ENCODE measurements at places on chromosomes 2 and 18.

DNA sequence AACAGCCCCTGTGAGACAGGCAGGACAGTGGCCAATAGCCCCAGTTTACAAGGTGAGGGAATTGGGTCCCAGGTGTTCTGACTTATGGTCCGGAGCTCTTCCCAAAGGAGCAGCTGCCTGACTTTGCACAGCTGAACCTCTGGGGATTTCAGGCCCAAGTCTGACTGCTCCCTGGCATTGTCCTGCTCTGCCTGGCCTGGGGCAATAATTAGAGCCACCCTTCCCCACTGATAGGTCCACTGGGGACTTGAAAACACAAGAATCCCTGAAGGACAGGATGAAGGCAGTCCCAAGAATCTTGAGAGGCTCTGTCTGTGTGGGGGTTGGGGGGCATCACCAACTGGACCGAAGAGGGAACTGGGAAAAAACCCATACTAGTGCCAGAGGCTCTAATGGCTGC lies 3.7 kb upstream of the FEV start:
- DNase-seq, result no peak

GRCh38 chr2:237600205-237600846 lies 9.8 kb upstream of the RAB17 start:
- peak; percentile 34 for DNase-seq

GRCh38 chr2:72001937-72002690 lies 145.5 kb downstream of the CYP26B1 start:
- no peak for DNase-seq

- no peak for DNase-seq
These were observed 392.4 kb downstream of the TNS1 start for GRCh38 chr2:217610401-217610814.

GRCh38 chr2:39664232-39664887 lies 1.4 kb upstream of the TMEM178A start:
- DNase-seq, result no peak

DNA sequence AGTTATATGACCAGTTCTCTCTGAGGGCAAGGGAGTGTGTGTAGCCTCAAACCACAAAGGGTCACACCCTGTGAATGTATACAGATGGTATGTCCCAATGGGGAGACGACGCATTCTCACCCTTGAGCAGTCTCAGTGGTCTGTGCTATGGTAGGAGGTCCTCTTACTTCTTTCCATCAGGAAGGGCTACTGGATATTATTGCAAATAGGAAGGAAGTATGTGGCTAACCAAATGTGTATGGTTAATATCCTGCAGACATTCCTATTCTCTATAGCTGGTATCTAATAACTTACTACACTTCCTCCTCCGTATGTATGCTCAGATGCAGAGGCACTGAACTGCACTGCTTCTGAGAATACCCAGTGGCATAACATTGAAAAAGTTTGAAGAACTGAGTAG lies 306.7 kb upstream of the CCDC68 start:
- DNase-seq, result peak; percentile 58

DNA sequence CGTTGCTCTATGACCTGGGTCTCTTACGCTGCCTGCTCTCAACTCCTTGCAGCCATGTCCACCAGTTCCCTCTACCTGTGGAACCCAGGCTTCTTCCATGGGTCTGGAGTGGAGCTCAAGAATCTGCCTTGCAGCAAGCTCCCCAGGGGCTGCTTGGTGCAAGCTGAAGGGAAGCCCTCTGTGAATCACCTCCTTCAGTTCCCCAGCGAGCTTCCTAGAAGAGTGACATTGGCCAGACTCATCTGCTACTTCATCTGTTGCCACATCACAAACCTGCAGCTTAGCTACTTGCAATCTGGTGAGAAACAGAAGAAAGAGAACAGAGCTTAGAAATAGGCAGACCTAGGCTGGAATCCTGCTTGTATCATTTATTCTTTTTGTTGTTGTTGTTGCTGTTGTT lies 9.8 kb upstream of the EFR3B start:
- peak; percentile 65 for DNase-seq

GRCh38 chr2:34980689-34981088 lies 1374.9 kb upstream of the CRIM1 start:
- no peak for DNase-seq

- no peak for DNase-seq
These were observed 65.1 kb upstream of the RPRM start for GRCh38 chr2:153543635-153544071.

GRCh38 chr18:36539674-36540231 lies 242.2 kb downstream of the FHOD3 start:
- DNase-seq, result no peak

GRCh38 chr2:235037604-235038166 lies 85.9 kb downstream of the SH3BP4 start:
- DNase-seq, result no peak

- no peak for DNase-seq
These were observed 328.2 kb upstream of the LRATD1 start for GRCh38 chr2:14304326-14304725.

DNA sequence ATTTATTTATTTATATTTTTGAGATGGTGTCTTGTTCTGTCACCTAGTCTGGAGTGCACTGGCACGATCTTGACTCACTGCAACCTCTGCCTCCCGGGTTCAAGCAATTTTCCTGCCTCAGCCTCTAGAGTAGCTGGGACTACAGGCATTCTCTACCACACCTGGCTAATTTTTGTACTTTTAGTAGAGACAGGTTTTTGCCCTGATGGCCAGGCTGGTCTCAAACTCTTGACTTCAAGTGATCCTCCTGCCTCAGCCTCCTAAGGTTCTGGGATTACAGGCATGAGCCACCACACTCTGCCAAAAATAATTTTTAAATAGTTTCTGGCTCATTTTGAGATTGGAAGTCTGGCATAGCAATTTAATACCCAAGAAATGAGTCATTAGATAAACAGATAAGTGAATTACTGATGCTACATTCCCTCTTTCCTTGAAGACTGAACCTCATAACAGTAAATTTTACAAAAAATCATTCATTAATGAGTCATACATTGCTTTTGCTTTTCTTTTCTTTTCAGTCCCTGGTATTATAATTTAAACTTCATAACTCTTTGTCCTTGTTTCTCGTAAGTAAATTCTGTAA lies 881.6 kb upstream of the PIK3C3 start:
- no peak for DNase-seq

GRCh38 chr2:183029219-183029618 lies 9.0 kb downstream of the NCKAP1 start:
- DNase-seq, result no peak

- peak; percentile 15 for DNase-seq
These were observed 940 bp downstream of the XRCC5 start for GRCh38 chr2:216109962-216110614.

- no peak for DNase-seq
These were observed 321.1 kb downstream of the PIK3C3 start for GRCh38 chr18:42275949-42276730.

DNA sequence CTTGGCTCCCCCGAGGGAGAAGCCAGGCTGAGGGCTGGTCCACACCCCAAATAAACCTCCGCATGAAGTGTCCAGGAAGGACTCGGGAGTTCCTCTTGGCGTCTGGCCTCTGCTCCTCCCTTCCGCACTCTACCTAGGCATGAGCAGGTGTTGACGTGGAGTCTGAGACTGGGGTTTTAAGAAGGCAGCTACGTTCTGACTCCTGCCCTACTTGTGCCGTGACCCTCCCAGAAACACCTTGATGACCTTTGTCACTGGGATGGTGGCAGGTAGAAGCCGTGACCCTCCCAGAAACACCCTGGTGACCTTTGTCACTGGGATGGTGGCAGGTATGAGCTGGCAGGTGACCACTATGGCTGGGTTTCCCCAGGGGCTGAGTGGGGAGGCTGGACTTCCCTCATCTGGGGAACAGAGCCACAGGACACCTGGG lies 54.8 kb downstream of the HS6ST1 start:
- no peak for DNase-seq

GRCh38 chr2:162113088-162113775 lies 38.8 kb downstream of the GCG start:
- no peak for DNase-seq

DNA sequence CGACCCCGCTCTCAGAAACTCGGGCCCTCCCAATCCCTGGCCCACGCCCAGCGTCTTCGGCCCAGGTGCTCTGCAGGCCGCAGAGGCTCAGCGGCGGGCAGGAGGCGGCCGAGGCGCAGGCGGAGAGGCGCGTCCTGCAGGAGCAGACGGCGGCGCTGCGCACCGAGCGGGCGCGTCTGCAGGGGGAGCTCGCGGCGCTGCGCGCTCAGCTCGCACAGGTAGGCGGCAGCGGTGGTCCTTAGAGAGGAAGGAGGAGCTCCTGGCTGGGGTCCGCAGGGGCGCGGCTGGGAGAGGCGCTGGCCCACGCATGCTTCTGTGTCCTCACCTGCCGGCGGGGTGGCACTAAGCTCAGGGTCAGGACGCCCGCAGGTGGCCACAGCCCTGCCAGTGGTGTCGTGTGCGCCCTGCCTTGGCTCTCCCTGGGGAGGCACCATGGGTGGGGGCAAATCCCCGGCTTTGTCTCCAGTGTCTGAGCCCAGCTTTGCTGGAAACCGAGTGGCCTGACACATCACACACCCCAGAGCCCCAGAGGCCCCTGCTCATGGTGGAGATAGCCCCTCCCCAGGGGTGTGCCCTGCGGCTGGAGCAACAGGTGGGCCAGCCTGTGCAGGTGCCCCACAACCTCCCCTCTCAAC lies 14.9 kb upstream of the SNED1 start:
- DNase-seq, result no peak

DNA sequence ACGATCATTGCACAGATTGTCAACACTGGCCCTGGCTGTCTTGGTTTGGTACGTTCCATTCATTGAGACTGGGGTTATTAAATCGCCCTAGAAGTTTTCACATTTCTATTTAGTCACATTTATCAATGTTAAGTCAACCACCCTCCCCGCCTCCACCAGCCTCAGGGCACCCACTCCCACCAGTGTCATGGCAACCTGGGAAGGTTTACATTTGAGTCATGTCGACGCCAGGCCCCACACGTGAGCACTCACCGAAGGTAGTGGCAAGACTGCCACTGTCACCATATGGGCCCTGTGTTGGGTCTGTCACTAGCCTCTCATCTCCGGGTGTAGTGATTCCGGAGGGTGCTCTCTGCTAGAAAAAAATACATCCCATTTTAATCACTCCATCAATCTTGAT lies 194.2 kb downstream of the TWIST2 start:
- no peak for DNase-seq

GRCh38 chr2:40439473-40439872 lies 12.4 kb downstream of the SLC8A1 start:
- no peak for DNase-seq

DNA sequence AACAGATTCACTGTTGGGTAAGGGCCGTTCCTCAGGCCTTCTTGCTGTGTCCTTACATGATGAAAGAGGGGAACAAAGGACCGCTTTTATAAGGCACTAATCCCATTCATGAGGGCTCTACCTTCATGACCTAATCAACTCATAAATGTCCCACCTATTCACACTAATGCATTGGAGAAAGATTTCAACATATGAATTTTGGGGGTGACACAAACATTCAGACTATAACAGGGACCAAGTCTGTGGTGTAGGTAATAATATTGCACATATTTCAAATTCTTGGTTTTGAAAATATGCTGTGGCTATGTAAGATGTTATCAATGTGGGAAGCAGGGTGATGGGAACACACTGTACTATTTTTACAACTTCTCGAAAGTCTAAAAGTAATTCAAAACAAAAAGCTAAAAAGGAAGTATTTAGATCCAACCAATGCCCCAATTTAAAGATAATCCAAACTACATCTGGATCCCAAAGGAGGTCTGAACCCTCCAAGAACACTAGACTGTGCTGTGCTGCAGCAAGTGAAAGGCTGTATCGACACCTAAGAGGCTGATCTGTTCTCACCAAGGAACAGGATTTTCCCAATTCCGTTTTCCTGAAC lies 82.4 kb upstream of the TGIF1 start:
- no peak for DNase-seq

GRCh38 chr18:63844254-63844653 lies 43.3 kb upstream of the SERPINB2 start:
- peak; percentile 17 for DNase-seq

DNA sequence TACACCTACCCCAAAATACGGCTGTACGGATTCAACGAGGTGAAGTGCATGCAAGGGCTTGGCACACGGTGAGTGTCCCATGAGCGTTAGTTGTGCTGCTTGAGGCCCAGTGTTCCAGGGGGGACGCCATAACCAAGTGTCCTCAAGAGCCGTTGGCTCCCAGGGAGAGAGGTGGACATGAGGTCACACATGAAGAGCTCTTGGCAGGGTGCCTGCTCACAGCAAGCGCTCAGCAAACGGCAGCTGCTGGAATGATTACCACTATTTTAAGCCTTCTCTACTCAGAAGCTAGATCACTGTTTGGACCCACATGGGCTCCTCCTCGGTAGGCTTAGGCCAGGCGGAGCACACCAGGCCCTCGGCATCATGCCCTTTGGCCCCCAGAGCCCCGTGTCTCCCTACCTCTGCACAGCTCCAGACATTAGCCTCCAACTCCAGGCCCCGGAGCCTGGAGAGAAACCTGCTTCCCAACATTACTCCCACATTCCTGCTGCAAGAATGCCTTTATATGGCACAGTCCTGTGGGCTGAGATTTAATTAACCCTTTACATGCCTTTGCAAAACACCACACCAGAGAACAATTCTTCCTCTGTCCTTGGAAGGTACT lies 68.4 kb upstream of the PPP1CB start:
- DNase-seq, result no peak

DNA sequence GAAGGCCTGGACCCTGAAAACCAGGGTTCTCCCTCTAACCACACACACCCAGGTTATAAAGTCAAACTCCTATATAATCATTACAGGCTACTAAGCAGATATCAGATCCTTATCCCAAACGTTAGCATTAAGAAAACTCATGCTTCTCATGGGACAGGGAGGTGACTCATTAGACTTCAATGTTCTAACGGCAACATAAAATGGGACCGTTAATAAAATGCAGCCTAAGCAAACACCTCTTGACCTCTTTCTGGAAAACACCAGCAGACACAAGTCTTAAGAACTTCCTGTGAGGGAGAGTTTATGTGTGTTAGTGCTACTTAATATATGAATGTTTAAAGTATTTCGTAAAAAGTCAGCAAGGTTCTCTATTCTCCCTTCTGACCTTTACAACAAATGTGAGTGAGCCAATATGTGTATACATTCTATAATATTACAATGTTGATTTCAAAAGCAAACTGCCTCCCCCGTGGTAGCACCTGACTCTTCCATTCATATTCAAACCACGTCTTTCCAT lies 31.7 kb downstream of the LPIN2 start:
- DNase-seq, result peak; percentile 56

GRCh38 chr2:186889101-186889879 lies 40.3 kb upstream of the ZSWIM2 start:
- no peak for DNase-seq

- no peak for DNase-seq
These were observed 43.3 kb downstream of the FAP start for GRCh38 chr2:162199913-162200312.

- DNase-seq, result no peak
These were observed 83.0 kb upstream of the SOX11 start for GRCh38 chr2:5609201-5609600.

Measured in suppressor macrophage (primary cell).